ENCODE measurements at places on chromosomes 11 and 22. TPM values are rescaled to one million over a fixed set of nuclear protein-coding genes. Genes with fewer than 3 reads are reported as not detected.

Gene LGALS1
- 15.3 TPM for total RNA-seq

Gene OR51I1
- total RNA-seq, result not detected

Gene ANKK1
- not detected for total RNA-seq

Gene CCDC87
- 1.3 TPM for total RNA-seq

Gene RSF1
- total RNA-seq, result 37.0 TPM

Gene FOLR3
- total RNA-seq, result not detected

Gene FAR1
- 25.9 TPM for total RNA-seq
